ENCODE measurements at places on chromosomes 4 and X.

DNA sequence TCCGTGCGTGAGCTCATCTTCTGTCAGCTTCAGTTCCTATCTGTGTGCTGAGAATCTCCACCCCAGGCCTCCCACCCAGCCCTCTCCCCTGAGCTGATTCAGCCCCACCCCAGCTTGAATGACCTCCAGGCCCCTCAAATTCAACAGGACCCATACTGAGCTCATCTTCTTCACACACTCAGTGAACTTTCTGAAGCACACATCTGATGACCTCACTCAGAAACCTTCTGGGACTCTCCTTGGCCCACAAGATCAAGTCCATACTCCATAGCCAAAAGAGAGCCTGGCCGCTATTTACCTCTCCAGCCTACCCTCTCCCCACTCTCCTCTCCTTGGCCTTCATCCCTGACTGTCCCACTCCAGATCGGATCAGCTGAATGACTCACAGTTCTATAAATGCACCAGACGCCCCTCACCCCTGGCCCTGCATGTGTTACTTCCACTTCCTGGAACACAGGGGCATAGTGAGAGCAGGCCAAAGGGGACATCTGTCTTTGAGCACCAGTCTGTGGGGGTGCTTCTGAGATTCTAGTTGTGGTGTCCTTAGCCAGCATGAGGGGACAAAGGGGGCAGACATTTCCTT is 62.5 kb downstream of the PJA1 start:
- DNase-seq: no peak

DNA sequence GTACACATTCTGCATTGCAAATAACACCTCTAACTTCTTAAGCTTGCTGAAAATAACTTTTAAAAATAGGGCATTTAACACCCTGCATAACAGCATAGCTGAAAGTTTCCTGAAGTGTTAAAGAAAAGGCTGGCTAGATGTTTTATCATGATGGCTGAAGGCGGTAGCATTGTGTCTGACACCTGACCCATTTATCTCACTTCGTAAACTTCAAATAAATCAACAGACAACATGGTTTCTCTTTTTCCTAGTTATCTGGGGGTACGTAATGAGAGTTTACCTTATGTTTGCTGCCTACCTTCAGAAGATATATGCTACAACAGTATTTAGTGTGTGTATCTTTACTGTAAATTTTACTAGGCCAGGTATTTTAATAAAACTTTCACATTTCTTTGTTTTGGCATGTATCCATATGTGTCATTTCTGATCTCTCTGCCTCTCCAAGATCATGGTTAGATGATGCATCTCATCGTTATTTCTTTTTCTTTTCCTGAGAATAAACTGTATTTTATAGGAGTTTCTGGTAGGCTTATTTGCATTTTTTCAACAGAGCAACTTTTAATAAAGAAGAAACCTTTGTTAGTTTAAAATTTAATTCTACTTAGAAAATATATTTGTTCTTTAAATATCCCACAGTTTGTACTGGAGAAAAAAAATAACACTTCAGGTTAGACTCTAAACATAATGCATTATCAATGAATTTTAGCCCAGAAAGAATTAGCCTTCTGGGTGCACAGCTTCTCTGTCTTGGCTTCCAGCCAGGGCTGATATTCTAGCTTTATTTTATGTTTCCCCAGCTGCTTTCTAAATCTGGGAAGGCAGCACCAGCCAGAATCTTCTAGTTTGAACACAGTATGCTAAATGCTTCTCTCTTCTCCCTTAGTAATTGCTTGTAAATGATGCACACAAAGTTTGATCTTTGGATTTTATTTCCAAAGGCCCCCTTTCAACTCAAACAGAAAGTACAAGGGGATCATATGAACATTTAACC is 2.9 kb downstream of the NDST4 start:
- DNase-seq: no peak

DNA sequence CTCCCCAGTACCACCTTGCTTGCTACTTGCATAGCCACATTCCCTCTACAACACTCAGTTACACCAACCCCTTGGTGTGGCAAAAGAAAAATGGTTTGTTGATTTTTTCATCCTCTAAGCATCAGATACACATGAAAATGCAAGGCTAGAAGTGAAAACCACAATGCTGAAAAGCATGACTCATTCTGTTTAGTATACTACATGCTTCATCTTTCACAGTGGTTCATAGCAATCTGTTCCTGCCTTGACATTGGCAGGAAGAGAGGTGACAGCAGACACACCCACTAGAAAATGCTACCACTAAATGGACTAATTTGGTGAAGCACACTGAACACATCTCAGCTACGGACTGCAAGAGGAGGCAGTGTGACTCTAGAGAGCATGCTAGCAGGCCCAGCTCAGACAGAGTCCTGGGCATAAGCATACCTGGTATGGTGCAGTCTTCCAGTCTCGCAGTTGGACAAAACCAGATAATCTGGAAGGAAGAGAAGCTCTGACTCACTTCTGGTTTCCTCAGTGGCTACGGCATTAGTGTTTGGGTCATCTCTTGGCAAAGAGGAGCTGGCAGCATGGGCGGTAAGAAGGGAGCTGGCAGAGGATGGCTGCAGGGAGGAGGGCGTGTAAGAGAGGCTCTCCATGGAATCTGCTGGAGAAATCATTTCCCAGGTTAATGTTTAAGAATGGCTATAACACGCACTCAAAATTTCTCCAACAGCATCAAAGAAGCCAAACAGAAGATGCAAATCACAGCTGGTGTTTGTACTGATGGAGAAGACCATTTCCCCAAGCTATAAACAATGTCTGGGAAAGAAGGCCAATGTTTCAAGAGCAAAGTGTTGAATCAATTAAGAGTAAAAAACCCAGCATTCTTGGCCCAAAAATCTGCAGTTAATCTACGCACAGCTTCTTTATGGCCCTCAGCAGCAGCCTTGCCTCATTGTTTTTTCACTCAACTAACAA is 37.8 kb downstream of the GAB3 start:
- DNase-seq: no peak

DNA sequence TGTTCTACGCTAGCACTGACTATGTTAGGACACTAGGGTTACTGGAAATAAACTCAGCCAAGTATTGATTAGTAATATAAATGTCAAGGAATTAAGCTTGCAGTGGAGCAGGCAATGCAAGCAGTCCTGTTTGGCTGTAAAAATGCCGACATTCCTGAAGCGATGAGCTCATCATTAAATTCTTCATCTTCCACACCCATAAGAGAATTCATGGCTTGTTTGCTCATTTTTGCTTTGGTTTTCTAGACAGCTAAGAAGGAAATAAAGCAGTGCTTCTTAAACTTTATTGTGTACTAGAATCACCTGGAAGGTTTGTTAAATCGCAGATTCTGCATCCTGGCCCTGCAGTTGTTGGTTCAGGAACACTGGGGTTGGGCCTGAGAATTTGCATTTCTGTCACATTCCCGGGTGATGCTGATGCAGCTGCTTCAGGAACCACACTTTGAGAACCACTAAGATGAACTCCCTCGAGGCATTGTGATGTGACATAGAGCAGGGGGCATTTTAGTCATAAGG is 17.8 kb downstream of the ANXA3 start:
- DNase-seq: peak; percentile 66

GRCh38 chrX:74523870-74524735 is 90.3 kb downstream of the RLIM start:
- no peak for DNase-seq

DNA sequence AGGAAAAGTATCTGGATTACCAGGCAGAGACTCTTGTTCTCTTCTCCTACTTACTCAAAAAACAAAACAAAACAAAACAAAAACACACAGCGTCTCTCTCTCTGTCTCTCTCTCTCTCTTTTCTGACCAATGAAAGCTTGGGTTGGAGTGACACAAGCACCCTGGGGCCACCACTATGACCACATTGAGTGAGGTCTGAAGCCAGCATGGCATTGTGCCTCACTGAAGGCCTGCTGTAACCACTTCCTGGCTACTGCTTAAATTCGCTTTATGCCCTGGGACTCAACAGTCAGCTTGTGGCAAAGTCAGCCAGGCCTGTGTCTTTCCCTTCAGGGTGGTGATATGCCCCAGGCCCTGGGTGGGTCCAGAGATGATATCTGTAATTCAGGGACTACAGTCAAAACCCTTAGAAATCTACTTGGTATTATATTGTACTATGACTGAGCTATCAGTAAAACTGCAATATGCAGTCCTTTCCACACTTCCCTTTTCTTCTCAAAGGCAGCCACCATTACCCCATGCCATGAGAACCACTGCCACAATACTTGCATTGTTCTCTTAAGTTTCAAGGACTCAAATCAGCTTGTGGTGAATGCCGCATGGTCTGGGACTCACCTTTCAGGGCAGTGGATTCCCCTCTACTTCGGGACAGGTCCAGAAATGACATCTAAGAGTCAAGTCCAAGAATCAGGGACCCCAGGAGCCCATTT is 606.8 kb upstream of the KLHL4 start:
- no peak for DNase-seq

GRCh38 chr4:46930891-46931290 is 21.8 kb upstream of the COX7B2 start:
- DNase-seq: no peak

DNA sequence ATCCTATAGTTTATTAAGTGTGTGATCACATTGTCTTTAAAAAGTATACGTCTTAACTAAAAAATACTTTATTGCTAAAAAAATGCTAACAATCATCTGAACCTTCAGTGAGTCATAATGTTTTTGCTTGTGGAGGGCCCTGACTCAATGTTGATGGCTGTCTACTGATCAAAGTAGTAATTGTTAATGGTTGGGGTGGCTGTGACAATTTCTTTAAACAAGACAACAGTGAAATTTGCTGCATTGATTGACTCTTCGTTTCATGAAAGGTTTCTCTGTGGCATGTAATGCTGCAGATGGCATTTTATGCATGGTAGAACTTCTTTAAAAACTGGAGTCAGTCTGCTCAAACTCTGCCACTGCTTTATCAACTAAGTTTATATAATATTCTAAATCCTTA is 101.4 kb upstream of the IL15 start:
- no peak for DNase-seq

DNA sequence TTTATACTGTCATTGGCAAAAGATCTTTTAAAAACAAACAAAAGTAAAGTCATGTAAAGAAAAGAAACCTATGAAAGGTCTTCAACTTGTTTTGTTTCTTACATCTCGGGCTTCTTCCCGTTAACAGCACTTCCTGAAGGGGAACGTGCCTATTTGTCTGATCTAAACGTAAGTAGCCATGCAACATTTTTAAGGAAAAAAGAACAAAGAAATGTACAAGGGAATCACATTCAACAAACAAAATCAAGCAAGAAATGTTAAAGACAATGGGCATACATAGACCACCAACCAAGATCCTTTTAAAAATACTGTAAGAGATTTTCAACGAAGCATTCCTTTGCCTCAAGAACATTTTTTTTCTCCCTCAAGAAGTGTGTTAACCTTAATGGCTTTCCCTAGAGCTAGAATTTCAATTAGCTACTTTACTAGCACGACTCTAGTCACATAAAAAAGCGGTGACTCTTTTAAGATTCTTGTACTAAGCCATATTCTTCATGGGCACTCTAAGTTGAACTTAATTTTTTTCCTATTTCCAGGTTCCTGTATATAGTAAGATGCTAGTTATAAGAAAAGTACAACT is 112.0 kb upstream of the TTC29 start:
- DNase-seq: no peak

GRCh38 chr4:12041828-12042227 is 613.1 kb upstream of the HS3ST1 start:
- DNase-seq: no peak

GRCh38 chrX:49876750-49877149 is 2.5 kb upstream of the USP27X start:
- no peak for DNase-seq

GRCh38 chrX:68498044-68498507 is 775 bp upstream of the YIPF6 start:
- DNase-seq: no peak

- DNase-seq: no peak
Observed at GRCh38 chr4:184136525-184136924, 81.1 kb downstream of the ENPP6 start.

GRCh38 chr4:159002950-159003349 is 99.9 kb upstream of the RAPGEF2 start:
- DNase-seq: no peak
